ENCODE measurements at places on chromosomes 5 and 9.

GRCh38 chr5:60346393-60346792 is 353.6 kb downstream of the DEPDC1B start:
- no peak for DNase-seq

DNA sequence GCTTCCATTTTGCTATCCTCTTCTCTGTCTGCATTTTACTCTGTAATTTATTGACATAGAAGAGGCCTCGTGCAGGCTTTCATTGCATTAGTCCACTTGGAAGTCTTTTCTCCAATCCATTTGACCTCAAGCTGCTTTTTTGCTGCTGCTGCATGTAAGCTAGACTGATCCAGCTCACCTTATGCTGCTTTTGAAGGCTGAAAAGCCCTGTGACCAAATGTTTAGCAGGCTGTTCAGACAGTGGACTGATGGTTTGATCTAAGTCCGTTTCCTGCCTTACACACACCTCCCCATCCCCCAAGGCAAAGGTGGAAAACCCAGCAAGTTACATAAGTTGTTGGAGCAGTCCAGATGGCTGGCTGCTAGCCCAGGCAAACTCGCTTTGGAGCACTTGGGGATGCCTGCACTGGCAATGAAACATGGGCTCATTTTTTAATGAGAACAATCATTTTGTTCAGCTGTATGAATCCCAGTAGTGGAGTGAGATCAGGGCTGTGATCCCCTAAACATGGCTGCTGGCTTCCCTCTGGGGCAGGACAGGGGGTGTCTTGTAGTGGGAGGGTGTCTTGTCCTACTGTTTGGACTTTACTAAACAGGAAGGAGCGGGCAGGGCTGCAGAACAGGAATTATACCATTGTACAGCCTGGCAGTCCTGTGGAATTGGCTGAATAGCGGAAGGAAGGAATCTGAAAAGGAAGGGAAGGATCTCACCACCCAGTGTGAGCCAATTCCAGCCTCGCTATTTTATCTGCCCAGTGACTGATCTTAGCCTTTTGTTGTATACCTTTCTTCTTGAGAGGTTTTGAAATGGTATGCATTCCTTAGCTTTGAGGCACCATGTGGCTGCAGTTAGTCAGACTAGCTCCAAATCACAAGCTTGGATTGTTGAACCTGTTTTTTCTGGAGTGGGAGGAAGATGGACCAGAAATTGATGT is 212.0 kb downstream of the ARHGAP26 start:
- peak; percentile 76 for DNase-seq

- DNase-seq: no peak
These were observed 201.2 kb downstream of the GAPVD1 start for GRCh38 chr9:125462861-125463291.

DNA sequence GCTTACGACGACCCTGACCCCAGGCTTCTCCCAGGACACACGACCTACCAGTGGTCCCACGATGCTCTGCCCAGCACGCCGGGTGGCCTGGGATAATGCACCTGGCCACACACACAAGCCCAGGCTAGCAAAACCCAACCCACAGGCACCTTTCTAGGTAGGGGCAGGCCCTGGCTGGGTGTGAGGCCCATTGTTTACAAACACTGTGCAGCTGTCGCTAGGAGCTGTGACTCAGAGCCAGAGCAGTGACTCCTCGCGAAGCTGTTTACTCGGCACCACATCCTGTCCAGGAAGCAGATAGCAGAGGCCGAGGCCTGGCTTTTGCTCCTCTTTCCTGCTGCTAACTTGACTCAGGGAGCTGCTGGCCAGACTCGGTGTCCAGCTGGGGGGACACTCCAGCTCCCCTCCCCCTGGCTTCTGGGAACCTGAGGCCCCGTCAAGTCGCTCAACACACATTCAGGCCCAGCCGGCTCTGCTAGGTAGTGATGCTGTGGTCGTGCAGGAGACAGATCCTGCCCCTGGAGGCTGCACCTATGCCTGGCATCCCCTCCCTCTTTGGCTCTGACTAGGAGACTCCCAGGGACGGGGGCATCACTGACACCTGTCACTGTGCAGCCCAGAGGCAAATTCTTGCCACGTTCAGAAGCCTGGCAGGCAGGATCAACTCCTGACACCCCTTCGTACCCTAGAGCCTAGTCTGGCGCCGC is 12.8 kb upstream of the RALGDS start:
- DNase-seq: peak; percentile 92

DNA sequence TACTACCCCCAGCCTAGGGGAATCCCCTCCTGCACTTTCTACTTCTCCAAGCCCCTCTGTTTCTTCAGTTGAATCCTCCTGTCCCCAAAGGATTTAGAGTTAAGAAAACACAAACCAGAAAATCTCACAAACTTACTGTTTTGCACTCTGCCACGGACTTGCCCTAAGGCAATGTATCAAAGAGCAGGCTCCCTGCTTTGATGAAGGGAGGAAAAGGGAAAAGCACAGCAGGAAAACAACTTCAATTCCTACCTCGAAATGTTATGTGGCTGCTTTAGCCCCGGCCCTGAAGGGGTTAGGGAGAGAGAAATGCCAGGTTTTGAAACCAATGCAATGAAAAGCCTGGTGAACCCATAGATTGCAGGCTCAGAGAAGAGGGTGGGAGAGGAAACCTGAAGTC is 254.7 kb downstream of the MAN2A1 start:
- no peak for DNase-seq

DNA sequence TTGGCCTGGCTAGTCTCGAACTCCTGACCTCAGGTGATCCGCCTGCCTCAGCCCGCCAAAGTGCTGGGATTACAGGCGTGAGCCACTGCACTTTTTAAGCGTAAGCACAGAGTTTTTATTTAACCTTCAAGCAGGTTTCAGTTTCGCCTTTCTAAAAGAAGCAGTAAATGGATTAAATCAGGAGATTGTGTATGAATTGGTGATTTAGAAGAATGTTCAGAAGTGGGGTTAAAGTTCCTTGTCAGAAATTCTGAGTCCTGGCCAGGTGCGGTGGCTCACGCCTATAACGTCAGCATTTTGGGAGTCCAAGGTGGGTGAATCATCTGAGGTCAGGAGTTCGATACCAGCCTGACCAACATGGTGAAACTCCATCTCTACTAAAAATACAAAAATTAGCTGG is 12.2 kb downstream of the HSPA4 start:
- no peak for DNase-seq

DNA sequence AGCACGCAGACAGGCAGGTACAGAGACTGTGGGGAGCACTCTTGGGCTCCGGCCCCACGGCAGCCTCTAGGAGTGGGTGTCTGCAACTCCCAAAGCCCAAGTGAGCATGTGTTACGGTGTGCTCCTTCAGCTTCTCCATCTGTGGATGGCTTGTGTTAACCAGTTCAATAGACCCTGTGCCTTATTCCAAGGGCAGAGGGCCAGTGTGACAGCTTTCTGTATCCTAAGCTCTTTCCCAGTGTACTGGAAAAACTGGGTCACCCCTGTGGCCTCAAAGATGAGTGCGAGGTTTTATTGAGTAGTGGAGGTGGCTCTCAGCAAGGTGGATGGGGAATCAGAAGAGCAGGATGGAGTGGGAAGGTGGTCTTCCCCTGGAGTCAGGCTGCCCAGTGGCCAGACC is 78.3 kb downstream of the ADAMTS16 start:
- no peak for DNase-seq

DNA sequence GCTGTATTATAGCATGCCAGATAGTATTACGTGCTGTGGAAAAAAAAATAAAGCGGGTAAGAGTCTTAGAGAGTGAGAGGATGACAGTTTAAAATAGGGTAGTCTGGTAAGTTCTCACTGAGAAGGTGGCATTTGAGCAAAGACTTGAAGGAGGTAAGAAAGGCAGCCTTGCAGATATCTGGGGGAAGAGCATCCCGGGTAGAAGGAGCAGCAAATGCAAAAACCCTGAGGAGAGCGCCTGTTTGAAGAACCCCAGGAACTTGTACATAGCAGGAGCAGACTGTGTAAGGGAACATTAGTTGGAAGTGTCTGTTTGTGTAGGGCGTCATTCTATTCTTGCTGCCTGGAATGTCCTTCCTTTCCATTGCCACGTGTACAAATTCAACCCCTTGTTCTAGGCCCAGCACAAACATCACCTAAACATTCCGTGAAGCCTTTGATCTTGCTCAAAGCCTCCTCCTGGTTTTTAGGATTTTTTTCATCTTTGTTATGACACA is 2.6 kb downstream of the AP3S1 start:
- DNase-seq: no peak
